ENCODE measurements at places on chromosomes 6 and 20.
A peak's percentile ranks its signal among the peaks of the same experiment; 100 is the strongest.

- no peak for DNase-seq
Observed at GRCh38 chr6:75830959-75831885, 82.2 kb downstream of the MYO6 start.

GRCh38 chr20:41818369-41818768 is 200.2 kb upstream of the CHD6 start:
- no peak for DNase-seq

DNA sequence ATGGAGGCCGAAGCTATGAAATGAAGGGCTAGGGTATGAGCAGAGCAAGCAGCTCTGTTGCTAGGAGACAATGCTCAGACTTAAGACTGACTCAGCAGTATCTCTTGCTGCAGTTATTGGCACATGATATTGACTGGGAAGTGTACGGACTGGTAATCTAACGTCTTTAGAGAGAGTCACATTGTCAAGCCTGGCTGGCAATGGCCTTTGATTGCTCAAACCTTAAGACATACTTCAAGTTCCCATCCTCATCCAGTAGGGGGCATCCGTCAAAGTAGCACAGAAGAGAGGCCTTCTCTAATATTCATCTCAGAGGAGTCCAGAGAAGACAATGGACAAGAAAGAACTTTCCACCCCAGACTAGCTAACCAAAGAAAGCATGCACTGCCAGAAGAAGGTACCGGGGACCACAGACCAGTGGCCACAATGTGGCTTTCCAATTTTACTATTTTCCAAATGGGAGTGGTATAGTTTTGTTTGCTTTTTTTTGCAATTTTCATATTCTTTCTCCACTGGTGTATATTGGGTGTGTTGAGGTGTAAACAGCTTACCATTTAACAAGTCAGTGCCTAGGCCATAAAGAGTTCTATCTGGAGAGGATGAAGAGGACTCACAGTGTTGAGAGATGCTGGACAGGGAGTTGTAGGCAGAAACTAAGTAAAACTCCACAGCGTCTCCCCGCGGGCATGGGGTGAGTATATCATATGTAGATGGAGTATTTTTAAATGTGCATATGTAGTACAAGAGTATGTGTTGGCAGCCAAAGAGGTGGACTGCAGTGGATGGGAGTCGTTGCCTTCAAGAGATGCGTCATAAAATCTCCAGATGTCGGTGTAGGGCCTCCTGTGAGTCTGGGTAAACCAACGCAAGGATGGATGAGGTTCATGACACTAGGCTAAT is 36.7 kb downstream of the LRFN2 start:
- DNase-seq, result peak; percentile 56

DNA sequence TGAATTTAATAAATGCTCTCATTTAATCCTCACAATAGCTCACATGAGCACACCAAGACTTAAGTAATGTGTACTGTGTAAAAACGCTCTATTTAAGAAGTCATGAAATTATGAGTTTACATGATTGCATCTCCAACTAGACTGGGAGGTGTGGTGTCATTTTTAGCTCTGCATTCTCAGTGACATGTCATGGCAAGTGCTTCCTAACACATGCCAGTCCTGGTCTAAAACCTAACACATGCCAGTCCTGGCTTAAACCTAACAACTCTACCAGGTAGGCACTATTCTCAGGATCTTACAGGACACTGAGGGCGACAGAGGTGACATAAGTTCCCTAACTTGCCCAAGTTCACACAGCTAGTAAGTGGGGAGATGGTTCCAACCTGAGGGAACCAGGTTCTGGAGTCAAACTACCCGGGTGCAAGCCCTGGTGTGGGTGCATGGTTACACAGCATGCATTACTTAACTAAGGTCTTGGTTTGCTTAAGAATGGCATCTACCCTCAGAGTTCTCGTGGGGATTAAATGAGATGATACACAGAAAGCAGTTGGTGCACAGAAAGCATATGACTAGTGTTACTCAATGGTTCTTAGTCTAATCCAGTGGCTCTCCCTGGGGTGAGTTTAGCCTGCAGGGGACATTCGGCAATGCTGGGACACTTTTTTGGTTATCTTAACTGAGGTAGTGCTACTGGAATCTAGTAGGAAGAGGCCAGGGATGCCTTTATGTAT is 14.7 kb downstream of the CLDN20 start:
- DNase-seq, result no peak

DNA sequence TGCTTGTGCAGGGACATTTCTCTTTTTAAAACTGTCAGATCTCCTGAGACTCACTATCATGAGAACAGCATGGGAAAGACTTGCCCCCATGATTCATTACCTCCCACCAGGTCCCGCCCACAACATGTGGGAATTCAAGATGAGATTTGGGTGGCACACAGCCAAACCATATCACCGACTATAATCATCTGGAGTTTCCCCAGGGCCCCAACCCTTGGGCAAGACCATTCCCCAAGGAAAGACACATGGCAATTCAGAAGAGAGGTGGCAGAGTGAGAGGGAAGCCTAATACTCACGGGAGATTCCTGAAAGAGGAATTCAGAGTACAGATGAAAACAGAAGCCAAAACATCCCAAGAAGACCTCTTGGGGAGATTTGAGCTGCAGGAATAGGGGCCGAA is 291.0 kb upstream of the PLCB4 start:
- DNase-seq, result no peak

- DNase-seq, result no peak
Observed at GRCh38 chr20:32969356-32970114, 34.7 kb downstream of the SUN5 start.

GRCh38 chr20:39503902-39504709 is 542.0 kb downstream of the DHX35 start:
- no peak for DNase-seq

DNA sequence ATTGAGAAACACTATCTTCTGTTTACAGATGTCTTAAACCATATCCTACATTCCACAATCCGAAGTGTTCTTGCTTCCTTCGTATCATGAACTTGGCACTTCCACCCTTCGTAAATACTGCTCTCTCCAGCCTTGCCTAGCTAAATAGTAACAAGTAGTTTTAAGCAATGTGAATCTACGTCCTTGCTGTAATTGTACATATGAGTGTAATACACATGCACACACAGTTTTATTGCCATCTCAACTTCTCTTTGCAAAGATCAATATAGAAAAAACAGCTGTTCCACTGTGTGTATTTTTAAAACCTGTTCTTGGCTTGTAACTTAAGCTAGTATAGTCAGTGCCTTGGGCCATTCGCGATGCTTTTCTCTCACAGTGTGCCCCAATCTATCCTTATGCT is 1524.7 kb downstream of the GRIK2 start:
- no peak for DNase-seq

- DNase-seq, result peak; percentile 74
Observed at GRCh38 chr6:139540276-139540675, 165.8 kb upstream of the CITED2 start.

DNA sequence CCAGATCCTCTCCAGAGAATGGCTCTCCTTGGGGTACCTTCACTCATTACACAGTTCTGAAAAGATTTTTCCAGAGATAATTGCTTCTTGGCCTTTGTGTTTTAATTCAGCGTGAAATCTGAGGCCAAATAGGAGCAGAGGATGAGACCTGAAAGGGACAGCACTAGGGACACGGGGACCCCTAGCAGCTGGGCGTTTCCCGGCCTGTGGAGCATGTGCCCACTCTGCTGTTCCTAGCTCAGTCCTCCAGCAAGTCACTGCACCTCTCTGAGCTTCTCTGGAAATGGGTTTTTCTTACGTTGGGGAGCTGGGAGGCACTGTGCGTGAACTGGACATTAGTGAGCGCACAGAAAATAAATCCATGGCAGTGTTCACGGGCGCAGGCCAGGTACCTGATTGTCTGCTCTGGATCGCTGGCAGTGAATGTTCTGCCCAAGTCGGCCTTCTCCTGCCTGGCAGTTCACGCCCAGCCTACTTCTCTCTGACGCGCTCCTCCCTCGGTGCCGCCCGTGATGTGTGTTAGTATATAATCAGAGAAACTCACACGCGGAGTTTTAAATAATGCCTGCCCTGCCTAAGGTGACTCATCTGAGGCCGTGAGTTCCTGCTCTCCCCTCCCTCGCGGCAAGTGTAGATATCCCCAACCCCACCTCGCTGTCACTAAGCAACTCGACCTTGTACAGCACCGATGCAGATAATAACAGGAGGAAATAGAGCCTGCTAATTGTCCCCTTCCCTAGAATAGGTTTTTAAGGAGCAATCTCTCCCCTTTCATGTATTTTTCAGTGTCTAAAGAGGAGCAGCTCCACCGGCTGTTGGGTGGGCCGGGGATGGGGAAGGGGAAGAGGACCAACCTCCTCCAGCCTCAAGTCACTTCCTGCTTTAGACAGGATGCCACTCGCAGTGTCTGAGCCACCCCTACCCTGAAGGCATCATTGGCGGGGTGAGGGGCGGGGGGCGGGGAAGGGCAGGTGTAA is 2.7 kb upstream of the TUBB2A start:
- peak; percentile 71 for DNase-seq

DNA sequence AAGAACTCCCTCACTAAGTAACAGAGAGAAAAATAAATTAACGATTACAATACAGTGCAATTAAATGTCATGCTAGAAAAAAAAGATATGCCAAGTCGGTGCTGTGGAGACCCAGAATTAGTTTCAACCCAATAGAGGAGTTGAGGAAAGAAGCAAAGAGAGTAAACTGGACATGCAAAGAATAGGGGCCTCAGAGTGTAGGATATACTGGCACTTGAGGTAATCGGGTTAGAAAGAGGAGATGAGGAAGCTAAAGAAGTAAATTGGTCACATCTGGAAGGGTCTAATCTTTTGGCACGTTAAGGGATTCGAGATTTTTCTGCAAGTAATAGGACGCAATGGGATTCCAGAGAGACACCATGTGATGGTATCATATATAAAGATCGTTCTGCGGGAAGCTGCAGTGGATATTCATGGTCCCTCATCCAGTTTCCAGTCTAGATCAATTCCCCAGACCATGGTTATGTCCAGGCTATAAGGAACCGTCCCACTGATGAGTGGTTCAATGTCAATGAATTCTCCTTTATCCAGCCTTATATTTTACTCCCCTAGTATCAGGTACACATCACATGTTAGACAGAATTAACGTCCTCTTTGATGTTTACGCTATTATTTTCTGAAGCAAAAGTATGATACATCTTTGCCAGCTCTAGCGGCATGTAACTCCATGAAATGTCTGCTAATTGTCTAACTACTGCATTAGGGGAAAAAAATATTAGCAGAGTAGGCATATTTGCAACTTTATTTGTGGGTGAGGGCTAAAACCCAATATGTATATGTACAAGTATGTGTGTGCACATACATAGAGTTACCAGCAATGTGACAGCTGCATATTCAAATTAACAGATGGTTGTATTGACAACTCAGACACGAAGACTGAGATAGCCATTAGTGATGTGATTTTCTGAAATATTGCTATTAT is 1.1 kb upstream of the TBC1D32 start:
- no peak for DNase-seq

- no peak for DNase-seq
Observed at GRCh38 chr6:161613711-161614110, 339.9 kb upstream of the AGPAT4 start.

DNA sequence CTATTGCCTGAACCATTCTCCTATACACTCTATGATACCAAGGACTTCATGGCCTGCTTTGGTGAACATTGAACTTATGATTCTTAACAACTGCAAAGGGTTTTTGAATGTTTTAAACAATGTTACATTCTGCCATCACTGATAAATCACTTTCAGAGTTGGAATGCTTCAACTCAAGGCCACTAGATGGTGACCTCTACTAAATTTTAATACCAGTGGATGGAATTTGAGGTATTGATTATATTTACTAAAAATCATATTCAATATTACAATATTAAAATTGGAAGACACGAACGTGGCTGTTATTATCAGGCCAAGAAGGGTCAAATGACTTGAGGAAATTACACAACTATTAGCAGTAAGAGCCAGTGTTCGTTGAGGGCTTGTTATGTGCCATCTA is 18.6 kb downstream of the MYCT1 start:
- DNase-seq, result no peak

- DNase-seq, result no peak
Observed at GRCh38 chr20:58038123-58038654, 190.3 kb downstream of the ANKRD60 start.

GRCh38 chr6:91580635-91581034 is 993.8 kb upstream of the MAP3K7 start:
- DNase-seq, result no peak

- no peak for DNase-seq
Observed at GRCh38 chr6:149493761-149494320, 9.0 kb upstream of the ZC3H12D start.
